ENCODE measurements at places on chromosomes 1 and 21. TPM values are rescaled to one million over a fixed set of nuclear protein-coding genes. Genes with fewer than 3 reads are reported as not detected.

DNA sequence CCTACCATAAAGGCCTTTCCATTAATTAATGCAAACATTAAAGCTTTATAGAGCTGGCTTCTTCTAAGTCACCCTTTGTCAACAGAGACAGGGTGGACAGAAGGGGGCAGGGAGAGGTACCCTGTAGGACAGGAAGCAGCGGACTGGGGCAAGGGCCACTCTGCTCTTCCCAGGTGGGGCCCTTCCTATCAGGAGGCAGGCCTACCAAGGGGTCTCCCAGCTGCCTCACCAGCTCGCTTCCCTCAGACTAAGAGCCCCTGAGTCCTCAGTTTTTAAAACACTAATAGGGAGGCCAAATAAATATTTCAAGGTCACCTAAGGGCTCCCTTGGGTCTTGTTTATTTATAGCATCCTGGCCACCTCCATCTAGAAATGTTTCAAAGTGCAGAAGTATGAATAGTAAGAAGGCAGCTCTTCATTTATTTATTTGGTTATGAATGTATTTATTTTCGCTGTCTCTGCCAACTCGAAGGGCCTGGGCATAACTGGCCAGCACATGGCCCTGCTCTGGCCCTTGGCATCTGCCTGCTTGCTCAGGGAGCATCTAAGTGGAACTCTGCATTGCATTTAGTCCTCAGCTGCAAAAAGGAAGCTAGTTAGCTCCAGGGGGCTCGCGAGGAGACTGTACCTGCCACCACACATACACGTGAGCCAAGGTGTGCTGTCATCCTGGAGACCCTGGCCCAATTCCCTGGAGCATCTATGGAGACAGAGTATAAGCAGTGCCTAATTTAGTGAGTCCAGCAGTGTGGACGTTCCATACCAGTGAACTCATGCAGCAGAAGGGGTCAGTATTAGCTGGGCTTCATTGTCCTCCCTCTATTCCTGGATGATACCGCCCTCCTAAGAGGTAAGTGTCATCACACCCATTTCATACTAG is 395.1 kb upstream of the VAMP3 start:
- DNase-seq: no peak

GRCh38 chr1:151501474-151501873 is 9.7 kb upstream of the CGN start:
- DNase-seq: no peak

- DNase-seq: peak; percentile 43
Measured at GRCh38 chr1:210792250-210793102, 341.5 kb downstream of the KCNH1 start.

GRCh38 chr21:33433425-33434114 is 30.4 kb downstream of the IFNGR2 start:
- no peak for DNase-seq

DNA sequence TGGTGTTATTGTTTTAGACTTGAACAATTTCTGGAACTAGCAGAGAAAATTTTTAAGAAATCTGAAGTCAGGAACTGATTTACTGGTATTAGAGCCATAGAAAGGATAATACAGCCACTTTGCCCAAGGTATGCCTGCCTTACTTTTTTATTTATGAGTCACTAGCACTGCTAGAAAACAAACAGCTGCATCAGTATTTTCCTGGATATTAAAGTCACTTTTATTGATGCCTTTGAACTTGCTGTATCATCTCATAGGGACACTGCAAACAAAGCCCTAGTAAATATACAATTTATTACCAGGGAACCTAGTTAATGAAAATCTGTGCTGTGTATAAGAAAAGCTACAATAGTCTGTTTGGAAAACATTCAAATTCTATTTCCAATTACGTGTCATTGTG is 490.8 kb upstream of the TMPRSS15 start:
- DNase-seq: no peak

DNA sequence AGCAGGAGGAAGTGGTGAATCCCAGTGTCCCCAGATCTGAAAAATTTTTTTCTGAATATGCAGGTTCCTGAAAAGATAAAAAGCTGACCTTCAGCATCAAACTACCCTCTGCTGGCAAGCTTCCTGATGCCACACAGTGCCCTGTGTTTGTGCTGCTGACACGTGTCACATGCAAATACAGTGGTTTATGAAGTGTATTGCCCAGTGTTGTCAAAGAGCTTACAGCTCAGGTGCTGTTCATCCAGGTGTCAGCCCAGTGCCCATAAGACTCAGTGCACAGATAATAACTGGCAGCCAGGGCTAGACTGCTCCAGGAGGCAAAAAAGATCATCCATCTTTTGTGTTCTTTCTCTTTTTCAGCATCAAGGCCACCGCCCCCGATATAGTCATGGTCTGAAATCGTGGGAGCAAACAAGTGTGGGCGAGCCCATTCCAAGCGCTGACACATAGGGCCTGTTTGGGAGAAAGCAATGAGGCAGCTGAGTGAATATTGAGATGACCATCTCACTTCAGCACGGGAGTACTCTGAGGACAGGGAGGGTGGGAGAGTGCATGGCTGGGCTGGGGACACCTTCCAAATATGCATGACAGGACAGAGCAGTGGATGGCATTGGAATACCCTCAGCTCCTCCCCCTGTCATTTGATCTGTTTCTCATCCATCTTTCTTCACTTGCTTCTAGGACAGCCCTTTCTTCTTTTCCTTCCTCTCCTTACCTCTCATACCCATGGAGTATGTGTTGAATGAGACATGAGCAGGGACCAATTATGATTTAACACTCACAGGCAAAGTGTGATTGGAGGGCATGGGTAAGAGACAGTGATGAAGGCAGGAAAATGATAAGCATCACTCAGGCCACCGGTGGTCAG is 6.4 kb upstream of the KCNK1 start:
- DNase-seq: no peak

- no peak for DNase-seq
Measured at GRCh38 chr1:36614571-36614970, 131.9 kb upstream of the CSF3R start.

- DNase-seq: no peak
Measured at GRCh38 chr1:181972256-181972655, 89.3 kb downstream of the ZNF648 start.

DNA sequence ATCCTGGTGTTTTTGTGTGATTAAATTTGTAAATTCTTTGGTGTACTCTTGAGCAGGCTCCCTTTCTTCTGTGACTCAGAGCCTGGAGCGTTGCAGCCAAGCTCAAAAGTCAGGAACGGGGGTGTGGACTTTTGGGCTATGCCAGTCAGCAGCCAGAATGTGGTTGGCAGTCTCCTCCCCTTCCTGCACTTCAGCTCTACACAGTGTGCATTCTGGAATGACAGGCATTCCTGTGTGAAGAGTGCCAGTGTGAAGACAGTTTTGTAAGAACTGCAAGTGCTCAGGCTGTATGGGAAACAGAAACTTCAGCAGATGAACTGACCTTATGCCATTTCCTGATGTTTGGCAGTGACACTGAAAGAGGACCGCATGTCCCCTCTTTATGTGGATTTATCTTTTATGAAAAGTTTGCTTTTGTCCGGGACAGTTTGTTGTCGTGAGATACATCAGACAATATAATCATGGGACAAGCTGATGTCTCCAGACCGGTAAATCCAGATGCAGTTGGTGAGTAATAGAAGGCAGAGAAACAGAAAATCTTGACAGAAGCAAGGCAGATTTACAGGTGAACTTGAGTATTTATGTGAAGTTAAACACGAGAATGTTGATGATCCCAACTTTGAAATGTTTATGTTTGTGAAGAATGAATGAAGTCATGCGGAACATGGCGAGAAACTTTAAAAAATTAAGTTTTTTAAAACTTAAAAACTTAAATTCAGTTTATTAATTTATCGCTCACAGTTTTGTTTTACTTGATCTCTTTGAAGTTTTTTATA is 67.7 kb upstream of the RCC1 start:
- peak; percentile 90 for DNase-seq

DNA sequence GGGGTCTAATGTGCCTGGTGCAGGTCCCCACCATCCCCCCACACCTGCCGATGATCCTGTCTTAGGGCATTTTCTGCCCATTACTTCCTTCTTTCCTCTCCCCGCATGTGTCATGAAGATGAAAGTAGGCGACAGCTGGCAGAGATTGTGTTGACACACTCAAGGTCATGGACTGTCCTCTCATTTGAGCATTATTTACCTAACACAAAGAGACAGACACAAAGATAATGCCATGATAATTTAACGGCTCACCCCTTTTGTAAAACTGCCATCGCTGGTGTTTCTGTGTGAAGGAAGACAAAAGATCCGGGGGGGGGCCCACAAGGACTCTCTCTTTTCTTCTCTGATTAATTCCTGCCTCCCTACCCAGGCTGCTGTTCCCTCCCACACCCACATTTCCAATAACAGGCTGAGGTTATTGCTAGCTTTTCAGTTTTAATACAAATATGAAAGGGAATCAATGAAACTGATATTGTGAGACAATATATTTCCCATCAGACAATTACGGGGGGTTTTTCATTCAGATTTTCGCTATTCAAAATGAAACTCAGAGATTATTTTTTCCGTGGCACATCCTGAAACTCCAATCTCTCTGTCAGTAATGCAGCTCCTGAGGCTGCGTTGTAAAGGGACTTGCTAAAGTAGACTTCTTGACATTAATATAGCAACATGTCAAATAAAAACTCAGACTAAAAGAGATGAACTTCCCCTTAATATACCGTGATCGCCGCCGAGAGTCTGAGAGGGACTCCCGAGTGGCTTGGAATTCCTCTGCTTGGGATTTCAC is 561.1 kb downstream of the NPHP4 start:
- DNase-seq: no peak

GRCh38 chr1:204563780-204564179 is 47.6 kb downstream of the MDM4 start:
- DNase-seq: no peak

DNA sequence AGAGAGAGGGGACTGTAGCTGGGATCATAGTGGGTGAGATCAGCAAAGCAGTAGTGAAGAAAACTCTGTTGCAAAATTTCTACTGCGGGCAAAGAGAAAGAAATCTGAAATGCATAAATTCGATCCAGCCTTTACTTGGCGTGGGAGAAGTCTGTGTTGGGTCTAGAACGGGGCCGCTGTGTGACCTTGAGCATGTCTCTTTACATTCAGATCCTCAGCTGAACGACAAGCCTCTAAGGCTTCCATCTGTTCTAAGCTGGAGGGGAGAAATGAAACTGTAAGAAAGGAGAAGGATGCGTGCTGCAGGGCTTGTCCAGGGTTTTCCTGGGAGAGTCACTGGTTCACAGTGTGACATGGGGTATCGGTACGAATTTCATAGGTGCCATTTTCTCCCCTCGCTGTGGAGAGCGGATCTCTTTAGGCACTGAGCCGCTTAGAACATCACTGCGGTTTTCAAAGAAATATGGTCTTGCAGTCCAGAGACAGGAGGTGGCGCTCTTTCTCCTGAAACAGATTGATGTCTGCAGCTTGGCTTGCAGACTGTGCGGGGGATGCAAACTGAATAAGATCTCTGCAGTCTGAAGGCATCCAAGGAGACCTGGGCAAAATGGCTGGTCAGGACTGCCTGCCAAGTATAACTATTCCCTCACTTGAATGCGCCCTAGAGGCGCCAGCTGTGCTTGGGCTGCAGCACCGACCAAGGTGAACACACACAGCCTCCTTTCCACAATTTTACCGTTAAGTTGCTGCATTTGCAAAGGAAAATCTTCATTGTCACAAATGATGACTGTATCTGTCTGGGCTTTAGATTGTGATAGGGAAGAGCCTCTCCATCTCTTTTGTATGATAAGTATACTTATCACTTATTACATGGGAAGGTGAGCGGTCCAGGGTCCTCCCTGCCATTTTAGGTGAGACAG is 104.1 kb downstream of the XCL2 start:
- DNase-seq: peak; percentile 73

- DNase-seq: no peak
Measured at GRCh38 chr1:231508497-231508896, 20.0 kb upstream of the TSNAX start.

DNA sequence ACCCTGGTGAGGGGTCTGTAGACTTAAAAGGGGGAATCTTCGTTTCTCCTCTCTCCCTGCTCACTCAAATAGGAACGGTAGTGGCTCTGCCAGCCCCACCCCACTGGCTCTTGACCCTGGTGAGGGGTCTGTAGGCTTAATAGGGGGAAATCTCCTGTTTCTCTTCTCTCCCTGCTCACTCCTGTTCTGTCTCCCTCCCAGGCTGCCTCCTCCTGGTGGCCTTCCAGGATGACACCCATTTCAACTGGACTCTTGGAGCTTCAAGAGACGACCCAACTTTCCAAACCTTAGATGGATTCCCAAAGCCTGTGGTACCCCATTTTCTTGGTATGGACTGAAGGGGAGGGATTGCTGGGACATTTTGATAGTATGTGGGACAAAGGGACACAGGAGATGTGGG is 1.4 kb upstream of the EPHB2 start:
- no peak for DNase-seq

DNA sequence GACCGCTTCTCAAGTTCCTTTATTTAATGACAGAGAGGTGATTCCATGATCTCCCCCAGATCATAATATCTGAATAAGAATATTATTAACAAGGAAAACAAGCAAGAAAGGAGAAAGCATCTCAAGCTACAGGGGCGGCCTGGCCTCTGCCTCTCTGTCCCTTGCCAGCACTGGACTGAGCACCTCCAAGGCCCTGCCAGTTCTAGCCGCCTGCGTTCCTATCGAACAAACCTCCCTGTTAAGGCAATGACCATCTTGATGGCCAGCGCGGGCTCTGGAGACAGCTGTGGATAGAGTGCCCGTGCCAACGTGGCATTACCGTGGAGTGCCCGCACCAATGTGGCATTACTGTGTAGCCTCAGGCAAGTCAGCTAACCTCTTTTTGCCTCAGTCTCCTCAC is 84.8 kb downstream of the NPHP4 start:
- no peak for DNase-seq

- no peak for DNase-seq
Measured at GRCh38 chr1:54696262-54696661, 19.4 kb upstream of the TTC4 start.

GRCh38 chr1:68313735-68314134 is 81.4 kb upstream of the WLS start:
- DNase-seq: no peak

GRCh38 chr21:40938078-40938477 is 91.1 kb upstream of the DSCAM start:
- DNase-seq: no peak

- DNase-seq: no peak
Measured at GRCh38 chr1:7313081-7313546, 458.0 kb upstream of the VAMP3 start.

ZMPSTE24 gene
- polyA plus RNA-seq: 55.8 TPM

TMEM125 gene
- not detected for polyA plus RNA-seq

OR2T29 gene
- not detected for polyA plus RNA-seq

SLC5A9 gene
- polyA plus RNA-seq: not detected

SLC35A3 gene
- polyA plus RNA-seq: 8.5 TPM

FAAH gene
- polyA plus RNA-seq: 0.06 TPM

CLCA4 gene
- not detected for polyA plus RNA-seq

FCRL5 gene
- not detected for polyA plus RNA-seq

CC2D1B gene
- 9.7 TPM for polyA plus RNA-seq

TSPAN2 gene
- polyA plus RNA-seq: 4.0 TPM

COL9A2 gene
- polyA plus RNA-seq: 1.7 TPM

All from AG04450 (cell line).